CD4-positive, alpha-beta T cell treated with Interleukin-1 beta for 1 hour (primary cell): ENCODE measurements at places on chromosomes 13 and 19.

GRCh38 chr13:45921162-45921736 lies 69.7 kb upstream of the SIAH3 start:
- DNase-seq, result no peak

GRCh38 chr19:13795595-13796300 lies 505 bp downstream of the ZSWIM4 start:
- DNase-seq, result peak; percentile 15

DNA sequence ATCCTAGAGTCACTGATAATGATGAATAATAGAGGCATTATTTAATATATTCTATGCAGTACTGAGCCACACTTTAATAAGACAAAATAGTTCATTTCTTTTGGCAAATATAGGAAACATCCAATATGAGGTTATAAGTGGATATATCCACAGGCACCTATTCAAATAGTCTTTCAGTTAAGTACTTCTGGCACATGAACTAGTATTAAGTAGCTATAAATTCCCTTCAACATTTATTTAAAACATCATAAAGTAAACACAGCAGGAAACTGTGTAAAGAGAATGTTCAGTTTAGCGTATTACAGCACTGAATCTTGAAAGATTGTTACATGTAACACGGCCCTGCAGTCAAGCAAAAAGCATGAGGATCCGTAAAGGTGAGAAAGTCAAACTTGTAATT lies 463.3 kb upstream of the KLF12 start:
- no peak for DNase-seq

- no peak for DNase-seq
Observed at GRCh38 chr19:28905996-28906395, 307.0 kb downstream of the UQCRFS1 start.
